ENCODE measurements at places on chromosomes 1 and 21.

DNA sequence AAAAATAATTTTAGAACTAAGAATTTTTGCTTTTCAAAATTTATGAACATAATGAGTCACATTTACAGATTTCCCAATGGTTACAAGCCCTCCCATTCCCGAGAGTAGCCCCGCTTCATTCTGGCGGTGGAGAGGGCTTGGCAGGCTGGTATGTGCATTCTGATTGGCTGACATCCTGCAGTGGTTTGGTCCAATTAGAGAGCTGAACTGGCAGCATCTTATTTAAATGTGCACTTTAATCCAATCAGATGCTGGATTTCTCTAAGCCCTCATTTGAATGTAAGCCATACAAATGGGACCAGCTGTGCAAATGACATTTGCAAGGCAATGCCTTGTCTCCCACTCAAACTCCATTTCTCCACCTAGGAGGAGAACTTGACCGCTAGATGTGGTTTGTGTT is 18.0 kb upstream of the TRIM17 start:
- DNase-seq: no peak

- DNase-seq: no peak
Measured at GRCh38 chr1:206982216-206982615, 12.0 kb upstream of the FCAMR start.

- no peak for DNase-seq
Measured at GRCh38 chr1:197763307-197763706, 12.0 kb downstream of the DENND1B start.

DNA sequence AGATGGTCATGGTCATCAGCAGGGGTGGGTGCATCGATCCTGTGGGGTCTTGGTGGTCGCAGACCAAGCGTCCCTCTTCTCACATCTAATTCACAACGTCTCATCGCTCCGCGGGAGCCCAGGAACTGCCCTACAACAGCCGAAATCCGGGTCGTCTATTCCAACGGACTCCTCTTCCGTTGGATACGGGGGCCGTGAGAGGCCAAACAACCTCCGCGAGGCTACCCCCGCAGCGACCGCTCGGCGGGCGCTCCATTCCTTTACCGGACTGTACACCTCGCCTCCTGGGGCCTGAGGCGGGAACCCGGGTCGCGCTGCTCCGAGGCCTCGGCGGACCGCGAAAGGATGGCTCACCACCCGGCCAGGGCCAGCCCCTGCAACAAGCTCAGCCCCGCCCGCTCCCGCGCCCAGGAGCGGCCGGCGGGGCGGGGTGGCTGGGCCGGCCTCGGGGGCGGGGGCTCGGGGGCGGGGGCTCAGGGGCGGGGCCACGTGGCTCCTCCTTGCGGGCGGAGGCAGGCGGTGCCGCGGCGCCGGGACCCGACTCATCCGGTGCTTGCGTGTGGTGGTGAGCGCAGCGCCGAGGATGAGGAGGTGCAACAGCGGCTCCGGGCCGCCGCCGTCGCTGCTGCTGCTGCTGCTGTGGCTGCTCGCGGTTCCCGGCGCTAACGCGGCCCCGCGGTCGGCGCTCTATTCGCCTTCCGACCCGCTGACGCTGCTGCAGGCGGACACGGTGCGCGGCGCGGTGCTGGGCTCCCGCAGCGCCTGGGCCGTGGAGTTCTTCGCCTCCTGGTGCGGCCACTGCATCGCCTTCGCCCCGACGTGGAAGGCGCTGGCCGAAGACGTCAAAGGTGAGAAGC is at the start of gene QSOX1:
Gene QSOX1, plus strand, starts transcription at position 545 of the 857 bp plus-strand sequence. Its CDS starts 39 bp downstream, at position 584.
- peak; percentile 74 for DNase-seq

DNA sequence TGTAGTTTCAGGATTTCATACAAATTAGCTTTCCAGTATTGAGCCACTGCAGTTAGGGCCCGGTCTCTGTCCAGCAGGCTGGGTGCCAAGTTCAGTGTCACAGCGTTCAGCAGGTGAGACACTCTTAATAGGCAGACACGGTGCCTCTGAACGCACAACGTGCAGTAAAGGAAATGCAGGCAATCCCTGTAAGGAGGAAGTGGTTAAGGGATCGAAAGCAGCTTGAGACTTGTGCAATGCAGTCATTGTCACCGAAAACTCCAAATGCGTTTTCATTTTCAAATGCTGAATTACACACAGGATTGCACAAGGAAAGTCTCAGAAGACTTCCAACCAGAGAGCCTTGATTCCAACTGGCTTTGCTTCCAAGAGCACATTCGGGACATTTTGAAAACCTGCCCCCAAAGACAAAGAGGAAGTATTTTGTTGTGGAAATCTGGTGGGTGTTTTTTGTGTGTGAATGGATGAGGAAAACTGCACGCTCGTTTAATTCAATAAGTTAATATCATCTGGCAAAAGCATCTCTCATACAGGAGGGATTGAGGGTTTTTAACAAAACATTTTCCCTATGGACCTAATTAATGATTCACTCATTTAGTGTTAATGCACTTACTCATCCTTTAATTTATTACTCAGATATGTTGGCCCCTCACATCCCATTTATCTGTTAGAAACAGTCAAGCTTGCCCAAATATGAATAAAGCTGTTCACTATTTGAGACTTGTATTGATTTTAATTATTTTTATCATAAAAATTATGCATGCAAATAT is 61.6 kb downstream of the PTGS2 start:
- DNase-seq: no peak

DNA sequence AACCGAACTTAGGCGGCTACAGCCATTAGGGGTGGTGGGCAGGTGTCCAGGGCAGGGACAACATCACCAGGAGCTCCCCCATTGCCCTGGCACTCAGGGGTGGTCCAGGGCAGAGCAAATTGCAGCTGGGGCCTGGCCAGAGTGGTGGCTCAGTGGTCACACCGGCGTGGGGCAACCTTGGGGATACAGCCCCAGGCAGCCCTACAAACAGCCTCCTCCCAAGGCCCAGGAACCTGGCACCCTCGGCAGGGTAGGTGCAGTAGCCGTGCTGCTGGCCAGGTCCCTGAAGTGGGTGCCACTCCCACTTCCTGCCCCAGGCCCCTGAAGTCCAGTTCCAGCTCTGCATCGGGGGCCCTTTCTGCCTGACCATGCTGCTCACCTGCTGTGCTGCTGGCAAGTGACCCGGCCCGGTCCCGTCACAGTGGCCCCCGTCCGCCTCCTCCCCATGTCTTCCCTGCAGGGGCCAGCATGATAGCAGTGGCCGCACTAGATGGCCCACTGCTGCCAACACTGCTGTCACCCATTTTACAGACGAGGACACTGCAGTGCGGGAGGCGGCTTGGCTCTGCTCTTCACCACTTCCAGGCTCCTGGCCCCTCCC is 712.8 kb downstream of the MATN1 start:
- DNase-seq: no peak

GRCh38 chr1:165883056-165883455 is 55.6 kb downstream of the UCK2 start:
- no peak for DNase-seq

DNA sequence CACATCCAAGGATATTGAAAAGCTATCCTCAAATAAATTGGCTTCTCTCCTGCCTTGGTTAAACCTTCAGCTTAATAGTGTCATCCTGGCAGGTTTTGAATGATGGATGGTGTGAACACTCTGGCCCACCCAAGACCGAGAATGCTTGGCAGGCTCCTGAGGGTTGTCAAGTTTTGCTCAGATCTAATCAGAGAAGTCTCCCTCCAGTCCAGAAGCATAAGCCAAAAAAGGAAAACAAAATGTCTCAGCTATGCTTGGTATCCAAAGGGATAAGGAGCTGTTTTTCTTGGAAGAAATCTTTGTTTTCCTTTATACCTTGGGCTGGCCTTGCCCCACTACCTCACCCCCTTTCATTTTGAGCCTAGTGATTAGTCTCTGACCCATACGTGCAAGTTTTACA is 172.7 kb downstream of the CRB1 start:
- no peak for DNase-seq

DNA sequence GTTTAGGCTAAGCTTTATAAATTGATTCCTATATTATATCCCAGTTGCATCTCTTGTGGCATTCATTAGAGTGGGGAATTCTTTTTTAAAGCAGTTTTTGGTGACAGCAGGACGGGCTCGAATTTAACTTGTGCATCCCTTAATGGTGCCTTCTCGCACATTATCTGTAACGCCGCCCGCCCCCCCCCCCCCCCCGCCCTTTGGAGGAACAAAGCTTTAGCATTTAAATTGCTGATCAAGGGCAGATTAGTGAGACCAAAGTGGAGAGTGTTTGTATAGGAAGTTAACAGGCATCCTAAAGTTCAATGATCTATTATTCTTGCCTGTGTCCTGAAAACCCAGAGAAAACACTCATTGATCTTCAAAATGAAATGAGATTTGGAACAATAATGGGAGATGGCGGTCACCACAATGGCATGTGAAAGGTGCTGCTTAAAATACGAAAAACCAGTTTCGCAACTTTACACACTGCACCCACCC is 2.2 kb downstream of the LMO4 start:
- no peak for DNase-seq

DNA sequence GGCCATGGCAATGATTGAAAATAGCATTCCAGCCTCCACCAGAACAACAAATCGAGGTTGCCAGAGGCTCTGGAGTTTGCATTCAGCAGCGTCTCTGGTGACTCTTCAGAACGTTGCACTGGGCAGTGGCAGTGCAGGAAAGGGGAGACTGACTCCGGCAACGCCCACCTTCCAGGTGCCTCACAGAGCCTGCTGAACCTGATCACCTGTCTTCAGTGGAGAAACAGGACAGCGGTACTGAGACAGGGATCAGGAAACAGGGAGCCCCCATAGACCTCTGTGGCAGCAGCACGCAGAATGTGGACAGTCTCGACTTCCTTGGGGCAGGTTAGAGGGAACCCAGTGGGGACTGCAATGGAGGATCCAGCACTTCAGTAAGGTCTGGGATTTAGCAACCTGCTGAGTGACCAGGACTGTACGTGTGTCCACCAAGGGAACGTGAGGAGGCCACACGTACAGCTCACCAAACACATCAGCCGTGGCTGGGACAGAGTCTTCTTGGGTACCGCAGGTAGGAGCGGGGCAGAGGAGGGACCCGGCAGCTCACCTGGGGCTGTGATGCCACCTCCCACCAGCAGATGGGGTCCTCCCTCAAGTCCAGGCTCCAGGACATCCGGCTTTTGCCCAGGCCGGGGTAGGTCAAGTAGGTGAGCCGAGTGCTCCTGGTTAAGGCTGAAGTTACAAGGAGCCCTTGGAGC is 128.6 kb downstream of the PRDM2 start:
- DNase-seq: no peak

DNA sequence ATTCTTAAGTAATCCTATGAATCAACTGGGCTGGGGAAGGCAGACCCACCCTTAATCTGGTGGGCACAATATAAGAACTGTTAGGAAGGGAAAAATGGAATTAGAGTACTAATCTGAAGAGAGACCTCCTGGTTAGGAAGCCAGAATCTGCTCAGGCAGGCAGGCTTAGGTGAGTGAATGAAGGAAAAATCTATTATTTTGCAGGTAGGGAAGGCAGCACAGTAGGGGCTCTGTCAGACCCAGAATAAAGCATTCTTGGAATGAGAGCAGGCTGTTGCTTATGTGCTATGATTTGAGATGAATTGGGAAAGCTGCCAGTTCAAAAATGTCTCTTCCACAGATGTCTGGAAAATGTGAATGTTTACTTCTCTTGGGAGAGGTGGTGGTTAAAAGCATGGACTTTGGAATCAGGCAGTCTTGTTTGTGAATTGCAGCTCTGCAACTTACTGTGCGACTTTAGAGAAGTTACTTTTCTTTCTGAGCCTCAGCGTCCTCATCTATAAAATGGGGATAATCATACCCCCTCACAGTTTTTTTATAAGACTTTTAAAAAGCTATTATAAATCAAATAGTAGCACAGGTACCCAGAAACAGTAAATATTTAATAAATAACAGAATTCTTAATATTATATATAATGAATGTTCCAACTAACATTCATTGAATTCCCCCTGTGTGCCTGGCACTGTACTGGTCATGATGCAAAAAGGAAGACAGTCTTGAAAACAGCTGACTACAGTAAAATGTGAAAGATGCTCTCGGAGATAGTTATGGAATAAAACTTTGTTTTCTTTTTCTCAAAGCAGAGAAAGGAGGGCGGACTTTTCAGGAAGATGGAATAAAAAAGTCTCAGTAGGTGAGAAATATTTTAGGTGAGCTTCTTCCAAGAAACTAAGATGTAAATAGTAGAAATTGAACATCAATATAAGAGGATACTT is 15.3 kb upstream of the ZNF644 start:
- DNase-seq: no peak

DNA sequence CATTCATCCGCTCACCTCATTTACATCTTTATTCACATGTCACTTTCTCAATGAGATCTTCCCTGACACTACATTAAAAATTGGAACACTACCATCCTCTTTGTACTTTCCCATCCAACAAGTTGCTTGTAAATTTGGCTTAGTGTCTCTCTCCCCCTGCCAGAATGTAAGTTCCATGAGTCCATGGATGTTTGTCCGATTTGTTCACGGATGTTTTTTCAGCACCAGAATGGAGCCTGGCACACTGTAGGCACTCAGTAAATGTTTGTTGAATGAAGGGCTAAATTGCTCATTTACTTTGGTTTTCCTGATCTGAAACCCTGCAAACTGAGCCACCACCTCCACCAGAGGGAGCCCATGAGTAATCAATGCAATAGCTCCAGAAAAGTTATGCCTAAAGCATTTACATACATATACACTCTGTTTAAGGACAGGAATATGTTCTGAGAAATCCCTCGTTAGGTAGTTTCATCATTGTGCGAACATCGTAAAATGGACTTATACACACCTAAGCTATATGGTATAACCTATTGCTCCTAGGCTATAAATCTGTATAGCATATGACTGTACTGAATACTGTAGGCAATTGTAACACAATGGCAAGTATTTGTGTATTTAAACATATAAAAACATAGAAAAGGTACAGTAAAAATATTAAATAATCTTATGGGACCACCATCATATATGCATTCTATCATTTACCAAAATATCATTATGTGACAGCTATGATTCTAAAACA is 2.8 kb upstream of the EYA3 start:
- peak; percentile 47 for DNase-seq

DNA sequence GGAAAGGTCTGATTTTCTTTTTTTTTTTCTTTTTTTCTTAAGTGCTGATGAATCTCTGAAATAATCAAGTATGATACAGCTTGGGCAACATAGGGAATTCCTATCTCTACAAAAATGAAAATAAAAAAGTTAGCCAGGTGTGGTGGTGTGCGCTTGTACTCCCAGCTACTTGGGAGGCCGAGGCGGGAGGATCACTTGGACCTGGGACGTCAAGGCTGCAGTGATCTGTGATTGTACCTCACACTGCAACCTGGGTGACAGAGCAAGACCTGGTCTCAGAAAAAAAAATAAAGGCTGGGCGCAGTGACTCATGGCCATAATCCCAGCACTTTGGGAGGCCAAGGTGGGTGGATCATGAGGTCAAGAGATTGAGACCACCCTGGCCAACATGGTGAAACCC is 6.0 kb downstream of the TRAPPC10 start:
- no peak for DNase-seq

DNA sequence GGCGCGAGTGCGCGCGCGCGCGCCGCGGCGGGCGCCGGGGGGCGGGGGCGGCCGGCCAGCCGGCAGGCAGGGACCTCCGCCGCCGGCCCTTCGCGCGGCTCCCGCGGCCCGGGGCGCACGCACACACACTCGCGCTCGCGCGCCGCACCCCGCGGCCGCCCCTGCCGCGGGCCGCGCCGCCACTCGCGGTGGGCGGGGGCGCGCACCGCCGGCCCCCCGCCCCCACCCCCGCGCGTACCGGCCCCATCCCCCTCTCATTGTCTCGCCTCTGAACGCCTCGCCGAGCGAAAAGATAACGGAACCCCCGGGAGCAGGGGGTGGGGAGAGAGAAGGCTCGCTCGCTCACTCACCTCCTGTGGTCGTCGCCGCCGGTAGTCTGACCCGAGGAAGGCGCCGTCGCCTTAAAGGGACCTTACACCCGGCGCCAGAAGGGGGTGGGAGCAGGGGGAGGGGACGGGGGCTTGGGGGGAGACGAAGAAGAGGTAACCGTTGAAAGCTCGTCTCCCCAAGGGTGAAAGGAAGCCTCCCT is 428 bp downstream of the POGZ start:
- no peak for DNase-seq

GRCh38 chr21:16863362-16863905 is 649.4 kb upstream of the CXADR start:
- no peak for DNase-seq
